Activated CD4-positive, alpha-beta T cell treated with anti-CD3 and anti-CD28 coated beads, Interleukin-2, amount 50 U/mL, for 24 hours (primary cell): ENCODE measurements at places on chromosomes 3 and 15.

GRCh38 chr3:52286777-52287110 lies 884 bp upstream of the GLYCTK start:
- no peak for DNase-seq

- no peak for DNase-seq
These were observed 104.8 kb downstream of the DHX30 start for GRCh38 chr3:47907784-47908183.

- no peak for DNase-seq
These were observed 6.6 kb downstream of the ARID3B start for GRCh38 chr15:74547616-74548015.

GRCh38 chr3:37024092-37024491 lies 30.8 kb downstream of the MLH1 start:
- DNase-seq = no peak

- no peak for DNase-seq
These were observed 320.3 kb downstream of the GAP43 start for GRCh38 chr3:115943579-115943978.

GRCh38 chr3:115792206-115792955 lies 169.1 kb downstream of the GAP43 start:
- DNase-seq = no peak

DNA sequence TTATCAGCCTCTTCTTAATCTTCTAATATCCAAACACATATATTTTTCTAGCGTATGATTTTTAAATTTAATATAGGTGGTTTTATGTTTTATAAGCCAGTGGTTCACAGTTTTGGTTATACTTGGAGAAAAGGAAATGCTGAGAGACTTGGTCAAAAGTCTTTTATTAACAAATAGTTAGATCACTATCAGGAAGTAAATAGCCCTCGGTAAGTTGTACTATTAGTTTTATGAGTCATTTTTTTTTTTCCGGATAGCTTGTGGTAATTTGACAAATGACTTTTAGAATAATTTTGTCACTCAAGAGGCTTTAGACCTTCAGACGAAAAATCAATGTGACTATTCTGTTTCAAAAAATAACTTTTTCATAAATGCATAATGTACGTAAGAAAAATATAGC lies 232.2 kb upstream of the ROBO1 start:
- no peak for DNase-seq

DNA sequence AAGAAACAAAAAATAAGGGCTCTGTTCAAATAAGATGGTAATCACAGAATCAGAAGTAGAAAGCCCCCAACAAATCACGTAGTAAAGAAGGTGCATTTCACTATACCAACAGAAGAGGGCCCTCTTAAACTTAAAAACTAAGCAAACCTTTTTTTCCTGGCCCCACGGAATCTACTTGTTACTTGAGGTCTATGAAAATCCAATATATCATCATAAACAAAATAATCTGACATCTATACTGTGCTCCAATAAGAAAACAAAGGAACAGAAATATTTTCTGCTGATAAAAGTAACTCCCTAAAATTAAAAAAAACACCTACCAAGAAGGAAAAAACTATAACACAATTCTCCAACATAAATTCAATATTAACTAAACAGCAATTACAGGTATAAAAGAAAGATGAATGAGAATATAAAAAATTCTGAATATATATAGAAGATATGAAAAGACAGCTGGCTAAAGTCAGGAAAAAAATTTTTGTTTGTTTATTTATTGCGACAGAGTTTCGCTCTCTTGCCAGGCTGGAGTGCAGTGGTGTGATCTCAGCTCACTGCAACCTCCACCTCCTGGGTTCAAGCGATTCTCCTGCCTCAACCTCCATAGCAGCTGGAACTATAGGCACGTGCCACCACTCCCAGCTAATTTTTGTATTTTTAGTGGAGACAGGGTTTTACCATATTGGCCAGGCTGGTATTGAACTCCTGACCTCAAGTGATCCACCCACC lies 81.8 kb downstream of the CLASP2 start:
- no peak for DNase-seq

DNA sequence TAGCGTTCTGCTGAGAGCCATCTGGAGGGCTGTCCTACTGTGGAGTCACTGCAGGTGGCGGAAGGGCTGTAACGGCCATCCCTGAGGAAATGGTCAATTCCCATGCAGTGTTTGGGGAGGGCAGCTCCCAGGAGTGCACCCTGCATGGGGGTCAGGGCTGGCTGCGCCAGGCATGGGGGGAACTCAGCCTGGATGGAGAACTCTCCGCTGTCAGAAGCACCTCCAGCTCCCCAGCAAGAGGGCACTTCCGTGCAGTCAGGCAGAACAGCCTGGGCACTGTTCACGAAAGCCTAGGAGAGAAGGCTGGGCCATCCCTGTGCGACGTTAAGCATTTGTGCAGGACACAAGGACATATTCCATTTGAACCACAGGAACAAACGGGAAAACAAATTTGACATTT lies 105.2 kb downstream of the LRIG1 start:
- DNase-seq = no peak

- no peak for DNase-seq
These were observed 1008.8 kb downstream of the ROBO2 start for GRCh38 chr3:78048698-78049097.

GRCh38 chr3:23810343-23811184 lies 4.8 kb downstream of the UBE2E1 start:
- peak; percentile 22 for DNase-seq

DNA sequence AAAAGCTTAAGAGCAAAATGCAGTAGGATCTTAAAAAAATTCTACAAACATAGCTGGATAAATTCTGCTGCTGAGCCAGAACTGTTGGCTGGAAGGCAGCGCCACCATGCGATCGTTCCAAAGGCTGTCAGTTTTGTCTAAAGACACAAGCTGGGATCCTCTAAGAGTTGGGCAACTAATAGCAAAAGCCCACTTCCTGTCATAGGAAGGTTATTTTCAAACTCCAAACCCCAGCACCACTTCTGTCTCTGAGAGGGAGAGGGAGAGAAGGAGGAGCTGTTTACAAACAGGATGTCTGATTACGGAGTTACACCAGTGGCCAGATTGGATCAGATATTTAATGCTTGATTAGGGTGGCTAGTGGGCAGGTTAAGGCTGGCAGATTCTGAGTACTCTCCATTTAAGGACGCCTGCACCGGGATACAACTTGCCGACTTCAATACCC lies 44.0 kb downstream of the EIF4E3 start:
- DNase-seq = no peak

DNA sequence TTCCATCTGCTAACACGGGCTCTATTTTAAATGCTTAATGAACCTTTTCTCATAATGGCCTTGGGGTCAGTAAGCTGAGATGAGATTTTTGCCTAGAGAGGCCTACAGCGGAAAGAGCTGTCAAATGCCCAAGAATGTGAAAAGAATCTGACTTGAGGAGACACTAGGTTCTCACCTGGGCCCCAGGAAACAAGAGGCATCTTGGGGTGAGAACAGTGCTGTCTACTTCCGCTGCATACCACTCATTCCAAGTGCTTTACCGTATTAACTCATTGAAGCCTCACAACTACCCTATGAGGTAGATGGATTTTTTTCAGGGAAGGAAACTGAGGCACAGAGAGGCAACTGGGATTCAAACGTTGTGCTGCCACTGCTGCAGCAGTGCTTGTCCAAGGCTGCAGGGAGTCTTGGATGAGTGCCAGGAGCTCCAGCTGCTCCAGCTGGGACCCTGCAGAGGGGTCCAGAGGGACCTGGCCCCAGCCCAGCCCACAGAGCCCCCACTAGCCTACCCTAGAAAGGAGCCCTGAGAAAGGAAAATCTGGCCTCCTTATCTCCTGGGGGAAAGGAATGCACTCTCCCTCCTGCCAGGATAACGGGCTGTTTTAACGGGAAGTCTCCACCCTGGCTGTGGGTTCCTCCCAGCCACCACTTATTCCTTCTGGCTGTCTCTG lies 68.4 kb downstream of the SLC12A8 start:
- no peak for DNase-seq

GRCh38 chr3:4716706-4717362 lies 223.7 kb downstream of the ITPR1 start:
- no peak for DNase-seq

- DNase-seq = no peak
These were observed 61.4 kb downstream of the CLDN11 start for GRCh38 chr3:170480111-170480510.

DNA sequence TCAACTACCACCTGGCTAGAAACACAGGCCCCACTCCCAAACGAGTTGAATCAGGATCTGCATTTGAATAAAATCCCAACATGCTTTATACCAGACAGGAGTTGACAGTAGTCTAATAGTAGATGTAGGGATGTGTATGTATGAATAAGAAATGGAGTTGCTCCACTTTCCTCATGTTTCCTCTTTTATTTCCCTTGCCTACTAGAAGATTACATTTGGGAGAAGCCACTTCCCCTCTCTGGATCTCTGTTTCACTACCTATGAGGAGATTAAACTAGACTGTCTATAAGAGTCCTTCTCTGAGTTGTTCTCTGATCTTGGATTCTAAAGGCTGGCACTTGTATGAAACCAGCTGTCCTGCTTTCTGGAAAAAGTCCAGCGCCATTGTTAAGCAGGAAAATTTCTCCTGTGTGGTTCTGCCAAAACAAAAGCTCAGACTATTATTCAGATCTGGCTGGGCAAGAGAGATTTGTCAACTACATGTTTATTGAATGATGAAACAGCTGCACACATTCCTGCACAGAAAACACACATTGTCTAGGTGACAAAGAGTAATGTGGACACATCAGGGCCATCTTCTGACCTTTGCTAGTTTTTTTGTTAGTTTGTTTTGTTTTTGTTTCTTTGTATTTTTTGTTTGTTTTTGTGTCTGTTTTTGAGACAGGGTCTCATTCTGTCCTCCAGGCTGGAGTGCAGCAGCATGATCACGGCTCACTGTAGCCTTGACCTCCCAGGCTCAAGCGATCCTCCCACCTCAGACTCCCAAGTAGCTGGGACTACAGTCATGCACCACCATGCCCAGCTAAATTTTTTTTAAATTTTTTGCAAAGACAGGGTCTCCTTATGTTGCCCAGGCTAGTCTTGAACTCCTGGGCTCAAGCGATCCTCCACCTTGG lies 29.9 kb downstream of the ACP3 start:
- DNase-seq = no peak

- DNase-seq = no peak
These were observed 126.4 kb downstream of the RPLP1 start for GRCh38 chr15:69578787-69579583.

GRCh38 chr15:69460481-69460880 lies 7.9 kb downstream of the RPLP1 start:
- no peak for DNase-seq

DNA sequence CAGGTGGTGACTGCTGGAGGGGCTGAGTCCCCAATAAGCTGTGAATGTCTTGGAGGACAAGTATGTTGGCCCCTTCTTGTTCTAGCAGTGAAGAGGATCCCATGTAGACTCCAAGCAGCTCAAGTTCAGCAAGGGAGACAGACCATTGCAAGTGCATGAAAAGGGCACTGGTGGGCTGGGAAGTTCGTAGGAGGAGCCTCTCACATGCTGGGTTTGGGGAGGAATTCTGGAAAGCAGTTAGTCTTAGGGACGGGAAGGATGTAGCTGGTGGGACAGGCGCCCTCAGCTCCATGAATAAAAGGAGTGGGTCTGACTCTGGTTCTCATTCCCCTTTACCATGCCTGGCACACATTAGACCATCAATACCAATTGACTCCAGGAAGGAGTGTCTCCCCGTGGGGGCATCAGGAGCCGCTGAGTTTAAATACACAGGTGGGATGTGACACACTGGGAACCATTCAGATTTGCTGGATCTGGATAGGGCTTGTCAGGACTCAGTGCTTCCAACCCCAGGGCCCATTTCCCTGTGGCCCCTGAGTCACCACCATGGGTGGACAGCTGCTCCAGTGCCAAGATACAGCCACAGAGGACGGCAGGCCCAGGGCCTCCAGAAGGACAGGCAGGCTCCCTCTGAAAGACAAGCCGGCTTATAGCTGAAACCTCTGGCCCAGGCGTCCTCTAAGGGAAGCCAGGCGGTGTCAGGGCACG lies 552 bp upstream of the XYLB start:
- DNase-seq = no peak

GRCh38 chr3:184361532-184361931 lies at the start of the genes CLCN2 and POLR2H:
Gene CLCN2 (minus strand): TSS chr3:184361605. CDS start chr3:184361479, 126 bp downstream.
Gene POLR2H (plus strand): TSS chr3:184361710. CDS start chr3:184363493, 1,783 bp downstream.
- DNase-seq = no peak

GRCh38 chr3:34005886-34006285 lies 207.5 kb downstream of the PDCD6IP start:
- no peak for DNase-seq

- no peak for DNase-seq
These were observed 24.2 kb downstream of the SRGAP3 start for GRCh38 chr3:9225268-9225667.

DNA sequence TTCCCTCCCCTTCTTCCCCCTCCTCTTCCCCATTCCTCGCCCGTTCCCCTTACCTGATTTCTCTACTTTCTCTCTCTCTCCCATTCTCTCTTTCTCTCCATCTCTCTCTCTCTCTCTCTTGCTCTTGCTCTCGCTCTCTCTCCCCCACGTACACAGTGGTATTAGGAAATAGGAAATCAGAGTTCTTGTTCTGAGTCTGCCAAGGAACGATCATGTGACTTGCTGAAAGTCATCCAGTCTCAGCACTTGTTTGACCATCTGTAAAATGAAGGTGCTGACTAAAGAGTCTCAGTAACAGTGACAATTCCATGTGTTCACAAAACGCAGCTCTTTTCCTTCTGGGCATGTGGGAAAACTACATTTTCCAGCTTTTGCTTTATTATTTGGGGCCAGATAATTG lies 445.0 kb upstream of the TGFBR2 start:
- no peak for DNase-seq

DNA sequence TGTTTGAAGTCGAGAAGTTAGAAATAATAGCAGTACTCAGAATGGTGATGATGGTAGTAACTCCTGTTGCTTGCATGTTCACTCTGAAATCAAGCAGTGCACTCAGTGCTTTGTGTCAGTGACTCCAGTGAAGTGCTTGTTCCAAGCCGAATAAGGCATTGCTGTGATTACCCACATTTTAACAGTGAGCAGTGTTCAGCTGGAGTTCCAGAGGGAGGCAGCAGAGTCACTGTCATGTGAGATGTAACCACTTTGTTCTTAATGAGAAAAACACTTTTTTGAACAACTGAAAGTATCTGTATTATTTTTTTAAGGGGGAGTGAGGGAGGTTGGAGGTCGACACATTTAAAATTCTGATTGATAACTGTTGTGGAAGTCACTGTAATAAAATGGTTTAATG lies 3.7 kb downstream of the MDFIC2 start:
- no peak for DNase-seq

DNA sequence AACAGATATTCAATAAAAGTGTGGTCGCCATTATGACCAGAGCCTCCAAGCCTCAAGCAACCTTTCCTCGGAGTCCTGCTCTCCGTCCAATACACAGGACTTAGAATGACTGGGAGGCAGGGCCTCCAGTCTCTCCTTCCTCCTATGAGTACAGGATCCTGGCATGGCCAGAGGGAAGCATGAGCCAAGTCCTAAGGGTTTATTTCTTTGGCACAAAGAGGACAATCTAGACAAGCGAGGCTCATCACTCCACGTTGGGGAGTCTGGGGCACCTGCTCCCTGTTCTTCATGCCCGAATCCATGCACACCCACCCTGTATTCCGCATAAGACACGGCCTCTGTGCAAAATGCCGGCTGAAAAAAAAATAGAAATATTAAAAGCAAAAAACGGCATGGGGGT lies 6.8 kb downstream of the PRRT3 start:
- no peak for DNase-seq

GRCh38 chr3:13548696-13549622 lies at the start of gene FBLN2:
Gene FBLN2 (plus strand): TSS chr3:13549125. CDS start chr3:13570356, 21,231 bp downstream.
- no peak for DNase-seq
